Stimulated activated CD4-positive, alpha-beta T cell treated with anti-CD3 and anti-CD28 coated beads, TNF-alpha, amount 100 ng/mL, for 48 hours (primary cell): ENCODE measurements at places on chromosomes 12 and 14.

GRCh38 chr14:49019467-49020115 is 566.6 kb downstream of the RPS29 start:
- no peak for DNase-seq

GRCh38 chr12:20451761-20452160 is 83.4 kb downstream of the PDE3A start:
- no peak for DNase-seq

DNA sequence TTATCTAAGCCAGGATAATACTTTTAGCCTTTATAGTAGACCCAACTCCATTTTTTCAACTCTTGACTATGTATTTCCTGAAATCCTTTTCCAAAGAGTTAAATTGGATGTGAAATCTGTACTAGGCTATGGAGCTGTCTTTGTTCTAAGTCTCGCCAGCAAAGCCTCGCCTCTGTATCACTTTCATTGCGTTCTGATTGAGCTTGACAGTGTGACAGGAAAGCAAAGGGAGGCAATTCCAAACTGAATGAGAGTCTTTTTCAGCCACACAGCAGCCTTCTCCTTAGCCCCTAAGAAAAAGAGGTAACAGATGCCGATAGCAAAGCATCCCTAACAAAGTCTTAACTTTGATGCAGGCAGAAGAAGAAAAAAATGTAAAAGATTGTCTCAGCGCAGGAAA is 154.6 kb upstream of the OTX2 start:
- no peak for DNase-seq

GRCh38 chr12:27996761-27997160 is 24.2 kb upstream of the PTHLH start:
- DNase-seq, result no peak

GRCh38 chr12:113333877-113334785 is 778 bp downstream of the SLC8B1 start:
- no peak for DNase-seq
